ENCODE measurements at places on chromosomes 5 and 9.
A peak's percentile ranks its signal among the peaks of the same experiment; 100 is the strongest.

- DNase-seq, result peak; percentile 67
Observed at GRCh38 chr9:133677126-133678010, 41.2 kb downstream of the DBH start.

- no peak for DNase-seq
Observed at GRCh38 chr5:132094393-132095076, 20.9 kb downstream of the CSF2 start.

DNA sequence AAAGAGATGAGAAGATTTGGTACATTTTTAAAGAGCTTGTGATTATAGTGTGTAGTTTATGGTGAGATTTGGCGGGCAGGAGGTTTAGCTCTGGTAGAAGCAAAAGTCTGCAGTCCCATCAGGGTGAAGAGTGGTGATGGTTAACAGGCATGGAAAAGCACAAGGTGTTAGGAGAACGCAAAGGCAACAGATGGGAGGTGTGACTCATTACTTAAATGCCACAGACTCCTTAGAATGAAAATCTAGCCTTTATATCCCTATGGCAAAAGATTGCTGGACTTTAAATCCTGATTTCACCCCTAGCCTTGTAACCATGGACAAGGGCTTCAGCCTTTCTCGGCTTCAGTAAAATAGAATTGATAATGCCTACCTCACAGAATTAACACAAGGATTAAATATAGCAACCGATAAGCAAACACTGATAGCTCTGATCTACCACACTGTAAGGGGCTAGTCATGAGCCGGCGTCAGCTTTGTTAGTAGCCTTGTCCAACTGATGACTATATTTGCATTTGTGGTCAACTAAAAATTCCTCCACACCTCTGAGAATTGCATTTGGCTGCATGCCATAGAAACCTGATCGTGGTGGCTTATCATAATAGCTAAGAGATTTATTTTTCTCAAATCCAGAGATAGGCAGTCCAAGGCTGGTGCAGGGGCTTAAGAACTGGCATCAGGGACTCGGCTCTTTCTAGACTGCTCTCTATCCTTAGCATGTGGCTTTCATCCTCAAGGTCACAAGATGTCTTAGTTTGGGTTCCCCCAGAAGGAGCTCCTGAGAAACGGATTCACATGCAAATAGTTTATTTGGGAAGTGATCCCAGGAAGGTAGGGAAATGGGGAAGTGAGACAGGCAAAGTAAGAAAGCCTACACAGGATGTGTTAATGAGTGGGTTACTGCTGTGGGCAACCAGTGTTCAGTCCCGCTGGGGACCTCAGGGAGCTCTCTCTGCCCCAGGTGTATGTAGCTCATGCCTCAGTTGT is 19.6 kb downstream of the MFAP3 start:
- DNase-seq, result no peak

DNA sequence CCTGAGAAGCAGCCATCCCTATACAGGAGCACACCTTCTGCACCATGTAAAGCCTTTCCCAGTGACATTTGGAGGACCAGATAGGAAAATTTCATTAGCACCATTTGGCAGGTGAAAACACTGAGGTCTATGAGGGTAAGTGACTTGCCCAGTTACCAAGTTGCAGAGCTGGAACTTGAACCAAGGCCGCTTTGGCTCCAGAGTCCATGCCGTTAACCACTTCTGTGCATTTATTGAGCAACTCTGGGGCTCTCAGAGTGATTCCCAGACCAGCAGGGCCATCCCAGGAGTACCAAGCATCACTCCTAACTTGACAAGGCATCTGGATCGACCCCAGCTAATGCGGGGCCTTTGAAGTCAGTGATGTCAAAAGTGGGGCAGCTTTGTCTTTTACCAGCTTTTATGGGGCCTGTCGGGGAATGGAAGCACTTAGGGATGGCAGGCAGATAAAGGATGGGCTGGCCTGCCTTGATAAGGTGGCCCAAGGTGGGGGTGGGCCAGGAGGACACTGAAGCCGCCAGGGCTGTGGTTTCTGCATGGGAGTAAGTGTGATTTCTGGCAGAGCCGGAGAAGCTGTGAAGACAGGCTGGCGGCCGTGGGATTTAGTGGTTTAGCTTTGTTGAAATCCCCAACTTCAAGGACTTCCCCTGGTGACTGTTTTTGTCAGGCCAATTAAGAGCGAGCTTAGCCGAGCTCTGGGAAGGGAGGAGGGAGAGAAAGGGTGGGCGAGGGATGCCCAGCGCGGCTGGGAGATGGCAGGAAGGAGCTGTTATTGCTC is 127.3 kb downstream of the MACROH2A1 start:
- no peak for DNase-seq

GRCh38 chr9:133955821-133956411 is 36.2 kb downstream of the VAV2 start:
- no peak for DNase-seq

DNA sequence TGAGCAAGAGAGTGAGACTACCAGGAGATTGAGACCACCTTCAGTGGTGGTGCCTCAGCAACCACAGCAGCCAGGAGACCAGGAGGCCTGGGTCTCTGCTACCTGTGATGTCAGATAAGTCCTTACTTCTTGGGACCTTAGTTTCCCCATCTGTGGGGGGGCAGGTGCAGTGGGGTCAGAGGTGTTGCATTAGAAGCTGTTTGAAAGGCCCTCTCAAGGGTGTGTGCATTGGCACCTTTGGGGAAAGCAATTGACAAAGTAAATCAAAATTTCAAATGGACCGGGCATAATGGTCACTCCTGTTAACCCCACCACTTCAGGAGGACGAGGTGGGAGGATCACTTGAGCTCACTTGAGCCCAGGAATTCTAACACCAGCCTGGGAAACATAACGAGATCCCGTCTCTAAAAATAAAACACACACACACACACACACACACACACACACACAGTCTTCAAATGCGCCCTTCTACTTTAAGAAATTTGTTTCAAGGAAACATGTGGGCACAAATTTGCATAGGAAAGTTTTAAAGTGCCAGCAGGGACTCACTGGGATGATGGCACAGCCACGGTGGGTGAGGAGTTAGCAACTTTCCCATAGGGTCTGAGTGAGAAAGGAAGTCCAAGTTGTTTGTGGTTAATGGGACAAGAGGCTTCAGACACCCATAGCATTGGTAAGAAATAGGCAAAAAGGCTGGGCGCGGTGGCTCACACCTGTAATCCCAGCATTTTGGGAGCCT is 1.3 kb upstream of the AK1 start:
- DNase-seq, result no peak

DNA sequence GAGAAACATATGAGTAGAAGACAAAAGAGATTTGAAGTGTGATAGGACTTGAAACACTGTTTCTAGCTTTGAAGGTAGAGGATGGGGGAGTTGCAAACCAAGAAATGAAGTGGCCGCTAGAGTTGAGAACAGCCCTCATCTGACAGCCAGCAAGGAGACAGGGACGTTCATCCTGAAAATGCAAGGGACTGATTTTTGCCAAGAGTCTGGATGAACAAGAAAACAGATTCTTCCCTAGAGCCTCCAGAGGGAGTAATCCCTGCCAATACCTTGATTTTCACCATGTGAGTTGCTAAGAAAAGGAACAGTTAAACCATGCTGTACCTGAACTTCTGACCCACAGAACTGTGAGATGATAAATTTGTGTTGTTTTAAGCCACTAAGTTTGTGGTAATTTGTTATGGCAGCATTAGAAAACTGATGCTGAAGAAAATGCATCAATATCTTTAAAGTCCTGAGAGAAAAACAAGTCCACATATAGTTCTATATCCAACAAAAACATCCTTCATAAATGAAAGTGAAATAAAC is 154.0 kb upstream of the ADAMTSL1 start:
- no peak for DNase-seq

GRCh38 chr5:124121198-124121597 is 609.2 kb downstream of the CSNK1G3 start:
- DNase-seq, result no peak

GRCh38 chr5:1930880-1931603 is 48.3 kb upstream of the IRX4 start:
- no peak for DNase-seq

DNA sequence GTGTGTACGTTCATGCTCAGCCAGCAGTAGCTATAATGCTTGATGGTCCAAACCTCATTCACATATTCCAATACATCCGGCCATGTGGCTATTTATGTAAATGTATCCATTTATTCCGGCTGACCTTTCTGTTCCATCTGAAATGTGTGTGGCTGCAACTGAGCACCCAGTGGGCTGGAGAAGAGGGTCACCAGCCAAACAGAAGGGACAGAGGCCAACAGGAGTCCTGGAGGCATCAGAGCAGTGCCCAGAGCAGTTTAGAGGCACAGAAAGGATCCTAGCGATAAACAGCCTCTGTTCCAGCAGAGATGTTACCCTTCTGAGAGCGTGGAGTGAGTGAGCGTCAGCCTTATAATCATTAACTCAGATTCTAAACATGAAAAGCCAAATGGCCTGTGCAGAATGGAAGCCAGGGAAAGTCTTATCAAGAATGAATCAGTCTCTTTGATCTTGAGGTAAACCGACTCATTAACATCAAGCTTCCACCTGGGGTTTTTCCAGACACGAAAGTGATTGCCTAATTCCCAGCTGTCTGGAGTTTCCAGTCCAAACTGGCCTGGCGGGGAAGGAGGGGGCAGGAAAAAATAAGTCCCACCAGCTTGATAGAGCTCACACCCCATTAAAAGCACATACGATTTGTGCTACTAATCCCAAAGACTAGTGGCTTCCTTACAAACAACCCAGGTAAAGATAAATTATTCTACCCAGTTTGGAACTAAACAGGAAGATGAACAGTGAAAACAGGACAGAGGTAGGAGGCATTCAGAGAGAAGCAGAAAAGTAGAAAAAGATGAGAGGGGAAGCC is 55.7 kb downstream of the SUSD1 start:
- no peak for DNase-seq

GRCh38 chr5:96584712-96585111 is 77.5 kb upstream of the CAST start:
- no peak for DNase-seq

DNA sequence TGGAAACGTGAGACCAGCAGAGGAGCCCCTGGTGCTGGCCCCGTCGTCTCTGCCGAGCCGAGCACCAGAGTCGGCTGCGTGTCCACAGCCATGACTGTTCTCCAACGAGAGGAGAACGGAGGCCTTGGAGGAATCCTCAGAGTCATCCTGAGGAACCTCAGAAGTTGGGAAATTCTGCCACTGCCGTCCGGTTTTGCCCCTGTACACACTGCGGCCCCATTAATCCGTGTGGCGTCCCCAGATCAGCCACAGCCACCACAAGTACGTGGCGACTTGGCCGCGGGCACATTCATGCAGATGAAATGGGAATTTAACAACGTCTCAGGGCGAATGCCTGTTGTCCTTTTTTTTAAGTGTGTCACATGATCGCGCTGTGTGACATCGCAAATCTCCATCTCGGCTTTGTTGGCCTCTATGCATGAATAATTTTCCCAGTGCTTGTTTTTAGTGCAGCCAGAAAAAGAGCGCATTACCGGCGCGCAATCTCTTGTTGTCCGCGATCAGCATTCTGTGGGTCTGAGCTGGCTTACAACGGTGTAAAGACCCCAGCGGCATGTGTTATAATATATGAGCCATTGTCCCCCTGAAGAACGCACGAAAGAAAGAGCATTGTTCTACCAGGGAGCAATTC is 323.0 kb upstream of the IRX4 start:
- DNase-seq, result no peak

GRCh38 chr5:109102096-109102690 is 307.6 kb downstream of the PJA2 start:
- DNase-seq, result no peak
